Fibroblast of lung (primary cell): ENCODE measurements at places on chromosomes 1 and 21. TPM values are rescaled to one million over a fixed set of nuclear protein-coding genes. Genes with fewer than 3 reads are reported as not detected.

GRCh38 chr1:114152089-114152507, 1.6 kb downstream of the SYT6 start:
- no peak for DNase-seq

The IFI44L gene
- polyA plus RNA-seq, result 0.52 and 0.59 TPM in 2 replicates

The CD164L2 gene
- not detected in 2 replicates for polyA plus RNA-seq

The LCE1C gene
- not detected in 2 replicates for polyA plus RNA-seq

The RGS7 gene
- polyA plus RNA-seq, result 4.2 and 6.7 TPM in 2 replicates

The CFAP107 gene
- not detected in 2 replicates for polyA plus RNA-seq

- DNase-seq, result peak; percentile 62
Measured at GRCh38 chr1:205285381-205286101, 36.0 kb downstream of the NUAK2 start.

DNA sequence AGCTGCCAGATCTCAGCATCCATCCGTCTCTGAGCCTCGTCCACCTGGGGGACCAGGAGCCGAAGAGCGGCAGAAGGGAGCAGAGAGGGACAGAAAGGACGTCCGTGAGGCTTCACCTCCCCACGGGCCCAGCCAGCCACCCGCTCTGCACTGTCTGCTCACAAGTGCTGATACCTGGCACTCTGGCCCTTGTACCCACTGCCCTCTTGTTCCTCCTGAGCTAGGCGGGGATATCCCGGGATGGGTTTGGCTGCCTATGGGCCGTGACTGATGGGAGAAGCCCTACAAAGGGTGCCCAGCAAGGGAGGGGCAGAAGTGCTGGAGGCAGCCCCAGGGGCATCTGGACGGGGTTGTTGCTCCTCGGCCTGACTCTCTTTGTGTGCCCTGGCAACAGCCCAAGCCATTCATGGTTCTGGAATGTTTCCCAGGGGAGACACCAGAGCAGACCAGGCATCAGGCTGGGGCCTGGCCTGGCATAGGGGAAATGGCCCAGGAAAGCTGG, 57.6 kb downstream of the LDLRAD2 start:
- DNase-seq, result peak; percentile 76

The MEGF6 gene
- 0.54 and 1.6 TPM in 2 replicates for polyA plus RNA-seq

- DNase-seq, result no peak
Measured at GRCh38 chr1:153231363-153231762, 14.0 kb downstream of the PRR9 start.

The NPR1 gene
- 0.14 and 0.60 TPM in 2 replicates for polyA plus RNA-seq

The CLCNKB gene
- 0.07 and 0.09 TPM in 2 replicates for polyA plus RNA-seq

The MEAF6 gene
- polyA plus RNA-seq, result 49.4 and 76.4 TPM in 2 replicates

The FCRL4 gene
- polyA plus RNA-seq, result not detected in 2 replicates

The IVL gene
- polyA plus RNA-seq, result 0.10 and 0.34 TPM in 2 replicates
